NCI-H510A (cell line): ENCODE measurements at places on chromosomes 11 and 22.

DNA sequence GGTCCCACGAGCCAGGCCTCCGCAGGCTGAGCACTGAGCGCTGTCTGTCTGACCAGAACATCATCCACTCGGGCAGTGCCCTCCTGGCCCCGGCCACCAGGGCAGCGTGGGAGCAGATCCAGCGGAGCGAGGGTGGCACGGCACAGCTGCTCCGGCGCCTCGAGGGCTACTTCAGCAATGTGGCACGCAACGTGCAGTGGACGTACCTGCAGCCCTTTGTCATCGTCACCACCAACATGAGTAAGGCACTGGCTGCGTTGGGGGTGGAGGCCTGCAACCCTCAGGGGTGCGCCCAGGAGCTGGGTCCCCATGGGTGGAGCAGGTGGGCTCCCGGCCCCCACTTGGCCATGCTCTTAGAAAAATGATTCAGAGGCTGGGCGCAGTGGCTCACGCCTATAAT, 49.7 kb upstream of the PRODH start:
- DNase-seq: no peak

DNA sequence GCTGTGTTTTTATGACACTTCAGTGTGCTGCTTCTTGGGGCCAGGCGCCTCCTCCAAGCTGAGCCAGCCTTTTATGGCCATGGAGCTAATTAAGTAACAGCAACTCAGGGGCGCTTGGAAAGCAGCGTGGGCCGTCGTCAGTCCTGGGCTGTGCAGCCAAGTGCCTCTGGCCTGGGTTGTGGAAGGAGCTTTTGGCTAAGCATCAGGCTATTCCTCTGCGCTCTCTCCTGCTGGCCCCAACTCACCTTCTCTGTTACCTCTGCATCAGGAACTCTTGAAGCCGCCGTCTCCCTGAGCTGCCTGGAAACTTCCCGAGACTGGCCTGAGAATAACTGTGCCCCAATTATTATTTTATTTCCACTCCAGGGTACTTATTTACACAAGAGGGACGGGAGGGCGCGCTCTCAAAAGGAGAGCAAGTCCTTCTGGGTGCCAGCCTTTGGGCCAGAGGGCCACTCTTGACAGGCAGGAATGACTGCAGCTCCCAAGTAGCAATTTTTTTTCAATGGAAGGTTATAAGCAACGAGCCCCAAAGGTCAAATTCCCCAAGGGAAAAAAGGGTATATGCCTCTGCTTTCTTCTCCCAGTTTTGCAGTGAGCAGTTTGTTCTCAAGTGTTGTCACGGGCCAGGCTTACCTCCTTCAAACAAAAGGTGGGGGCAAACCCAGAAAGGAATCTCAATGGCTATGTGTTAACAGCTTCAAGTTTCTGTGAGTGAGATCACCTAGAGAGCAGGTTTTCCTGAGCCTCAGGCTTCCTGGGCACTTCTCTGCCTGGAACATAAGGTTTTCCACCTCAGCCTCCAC, 38.5 kb upstream of the NAV2 start:
- DNase-seq: peak; percentile 24

DNA sequence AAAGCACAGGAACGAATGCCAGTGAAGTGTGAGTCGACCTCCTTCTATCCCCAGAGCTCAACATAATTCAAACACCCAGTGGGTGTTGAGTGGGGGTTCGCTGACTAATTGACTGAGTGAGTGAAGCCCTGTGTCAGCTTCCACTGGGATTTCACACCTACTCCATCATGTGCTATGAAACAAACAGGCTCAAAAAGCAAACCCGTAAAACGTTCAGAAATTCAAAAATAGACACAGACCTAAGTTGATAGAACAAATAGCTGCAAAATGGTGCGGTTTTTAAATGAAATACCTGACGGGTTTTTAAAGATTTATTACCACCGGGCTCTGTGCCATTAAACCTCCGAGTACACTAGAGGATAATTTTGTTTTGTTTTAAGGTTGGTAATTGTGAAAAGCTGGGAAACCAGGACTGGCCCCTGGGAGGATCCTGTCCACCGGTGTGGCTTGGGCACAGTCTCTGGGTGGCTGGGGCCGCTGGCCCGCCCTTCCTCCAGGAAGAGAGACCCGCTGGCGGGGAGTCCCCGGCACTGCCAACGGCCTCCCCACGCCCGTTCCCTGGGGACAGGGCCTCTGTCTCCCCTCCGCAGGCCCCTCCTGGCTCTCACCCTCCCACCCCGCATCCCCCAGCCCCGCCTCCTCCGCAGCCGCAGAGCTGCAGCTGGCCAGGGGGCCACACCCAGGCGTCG, 13.6 kb downstream of the KCNJ5 start:
- DNase-seq: peak; percentile 41

GRCh38 chr11:132942611-132943356, 589.5 kb downstream of the OPCML start:
- DNase-seq: no peak

GRCh38 chr11:98040061-98040808, 980.5 kb upstream of the CNTN5 start:
- no peak for DNase-seq

GRCh38 chr22:42758931-42759629, 38.4 kb upstream of the A4GALT start:
- DNase-seq: no peak

- no peak for DNase-seq
Observed at GRCh38 chr11:113119074-113119473, 157.9 kb downstream of the NCAM1 start.

- DNase-seq: peak; percentile 66
Observed at GRCh38 chr11:81995889-81996288, 737.8 kb downstream of the FAM181B start.

- DNase-seq: no peak
Observed at GRCh38 chr11:39144351-39145130, 2314.9 kb downstream of the LRRC4C start.

DNA sequence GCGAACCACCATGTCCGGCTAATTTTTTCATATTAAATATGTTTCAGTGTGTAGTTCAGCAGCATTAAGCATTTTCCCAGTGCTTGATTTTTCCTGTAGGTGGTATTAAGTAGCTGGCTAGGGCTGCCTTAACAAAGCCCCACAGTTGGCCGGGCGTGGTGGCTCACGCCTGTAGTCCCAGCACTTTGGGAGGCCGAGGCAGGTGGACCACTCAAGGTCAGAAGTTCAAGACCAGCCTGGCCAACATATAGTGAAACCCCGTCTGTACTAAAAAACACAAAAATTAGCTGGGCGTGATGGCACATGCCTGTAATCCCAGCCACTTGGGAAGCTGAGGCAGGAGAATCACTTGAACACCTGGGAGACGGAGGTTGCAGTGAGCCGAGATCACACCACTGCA, 33.5 kb upstream of the TOLLIP start:
- DNase-seq: no peak

DNA sequence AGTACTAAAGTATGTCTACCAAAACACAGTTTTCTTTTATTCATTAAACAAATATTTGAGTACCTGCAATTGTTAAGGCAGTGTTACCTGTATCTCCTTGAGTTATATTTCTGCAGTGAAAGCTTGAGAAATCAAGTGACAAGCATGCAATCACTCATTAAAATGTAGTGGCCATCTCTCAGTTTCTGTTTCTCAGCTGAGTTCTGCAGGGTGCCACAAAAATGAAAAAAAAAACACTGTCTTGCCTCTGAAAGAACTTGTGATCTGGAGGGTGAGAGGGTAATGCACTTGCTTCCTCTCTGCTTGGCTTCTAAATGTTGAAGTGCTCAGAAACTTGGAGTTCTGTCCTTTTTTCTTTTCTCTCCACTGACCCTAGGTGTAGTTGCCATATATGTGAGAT, 6.8 kb downstream of the QSER1 start:
- no peak for DNase-seq

- DNase-seq: no peak
Observed at GRCh38 chr22:46668116-46668515, 47.9 kb downstream of the GRAMD4 start.

DNA sequence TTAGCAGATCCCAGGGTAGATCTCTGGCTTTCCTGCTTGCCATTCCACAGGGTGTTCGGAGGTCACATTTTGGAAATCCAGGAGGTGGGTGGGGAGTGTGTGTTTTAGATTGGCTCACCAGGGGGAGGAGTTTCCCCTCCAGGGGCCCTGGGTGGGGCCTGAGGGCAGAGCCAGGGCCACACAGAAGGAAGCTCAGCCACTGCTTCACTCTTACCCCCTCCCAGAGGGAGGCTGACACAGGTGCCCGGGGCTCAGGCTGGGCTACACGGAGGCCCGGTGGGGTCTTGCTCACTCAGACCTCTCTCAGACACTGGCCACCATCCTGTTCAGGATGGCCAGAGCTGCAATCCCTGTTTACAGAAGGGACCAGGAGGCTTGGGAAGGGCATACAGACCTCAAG, 2.5 kb downstream of the WNT7B start:
- DNase-seq: no peak

GRCh38 chr11:33515347-33515746, 185.3 kb downstream of the C11orf91 start:
- no peak for DNase-seq

GRCh38 chr11:14872032-14872431, 20.0 kb downstream of the CYP2R1 start:
- DNase-seq: no peak

GRCh38 chr11:46072172-46072964, 48.9 kb downstream of the PHF21A start:
- DNase-seq: no peak

- no peak for DNase-seq
Observed at GRCh38 chr11:69370984-69371709, 77.2 kb downstream of the MYEOV start.

- no peak for DNase-seq
Observed at GRCh38 chr11:119295178-119295577, 21.8 kb downstream of the MCAM start.

GRCh38 chr11:119726150-119726553, 2.8 kb downstream of the NECTIN1 start:
- DNase-seq: no peak

- no peak for DNase-seq
Observed at GRCh38 chr11:128521682-128522054, 65.7 kb downstream of the ETS1 start.

DNA sequence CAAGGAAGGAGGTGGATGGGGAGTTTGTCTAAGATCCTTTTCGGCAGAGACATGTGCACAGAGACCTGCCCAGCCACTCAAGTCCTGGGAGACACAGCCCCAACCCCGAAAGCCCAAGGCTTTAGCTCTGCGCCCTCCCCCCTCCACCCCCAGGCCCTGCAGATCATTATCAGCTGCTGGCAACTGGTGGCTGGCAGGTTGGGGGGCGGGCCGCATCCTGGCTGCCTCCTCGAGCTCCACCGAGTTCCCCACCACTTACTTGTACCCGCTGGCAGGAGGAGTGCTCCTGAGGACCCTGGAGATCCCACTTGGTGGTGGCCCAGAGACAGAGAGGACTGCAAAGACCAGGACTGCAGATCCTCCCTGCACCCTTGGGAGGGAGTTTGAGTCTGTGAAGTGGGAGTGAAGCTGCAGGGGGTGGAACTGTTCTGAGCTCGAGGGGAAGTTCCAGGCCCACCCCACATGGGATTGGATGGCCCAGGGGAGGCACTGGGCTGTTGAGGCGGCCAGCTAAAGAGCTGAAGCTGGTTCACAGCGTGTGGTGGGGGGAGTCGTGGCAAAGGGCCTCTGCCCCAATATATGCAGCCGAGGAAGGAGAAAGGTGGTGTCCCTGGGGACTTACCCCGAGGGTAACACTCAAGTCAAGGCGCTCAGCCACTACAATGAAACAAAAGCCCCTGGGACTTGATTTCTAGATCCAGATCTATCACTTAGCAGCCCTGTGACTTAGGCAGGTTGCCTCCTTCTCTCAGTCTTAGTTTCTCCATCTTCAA, 19.9 kb upstream of the CCDC86 start:
- DNase-seq: no peak

- DNase-seq: peak; percentile 64
Observed at GRCh38 chr22:36227396-36227795, 11.9 kb downstream of the APOL2 start.

DNA sequence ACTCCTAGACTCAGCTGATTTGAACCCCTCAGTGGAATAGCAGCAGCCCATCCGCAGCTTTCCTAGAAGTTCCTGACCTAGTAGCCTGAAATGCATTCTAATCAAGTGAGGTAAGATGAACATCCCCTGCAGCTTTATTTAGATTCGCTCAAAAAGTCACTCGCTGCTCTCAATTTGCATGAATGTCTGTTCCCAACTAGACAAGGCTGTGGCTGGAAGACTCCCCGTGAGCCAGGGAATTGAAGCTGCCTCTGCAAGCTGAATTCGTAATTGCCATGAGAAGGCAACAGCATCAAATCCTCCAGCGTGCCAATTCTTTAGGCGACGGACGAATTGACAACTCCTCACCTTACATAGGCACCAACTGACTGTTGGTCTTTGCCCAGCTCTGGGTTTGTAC, 17.1 kb upstream of the SCN3B start:
- no peak for DNase-seq

GRCh38 chr11:70470127-70470526, 71.8 kb downstream of the CTTN start:
- no peak for DNase-seq

- DNase-seq: no peak
Observed at GRCh38 chr11:66586136-66586535, 6.7 kb downstream of the CCDC87 start.

DNA sequence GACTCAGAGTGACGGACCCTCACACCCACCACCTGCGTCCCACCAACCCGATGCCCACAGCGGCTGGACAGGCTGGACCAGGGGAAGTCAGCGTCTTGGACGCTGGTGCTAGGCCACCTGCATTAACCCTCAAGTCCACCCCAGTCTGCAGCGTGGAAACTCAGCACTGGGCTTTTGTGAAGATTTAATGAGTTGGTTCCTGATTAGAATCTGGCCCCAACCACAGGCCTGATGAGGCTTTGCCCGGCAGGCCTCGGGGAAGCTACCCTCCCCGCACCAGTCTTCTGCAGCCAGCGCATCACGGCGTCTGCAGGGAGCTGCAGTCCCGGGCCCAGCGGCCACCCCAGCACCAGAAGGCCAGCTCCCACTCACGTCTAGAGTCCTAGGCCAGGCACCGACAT, 101.0 kb downstream of the BRD1 start:
- no peak for DNase-seq

DNA sequence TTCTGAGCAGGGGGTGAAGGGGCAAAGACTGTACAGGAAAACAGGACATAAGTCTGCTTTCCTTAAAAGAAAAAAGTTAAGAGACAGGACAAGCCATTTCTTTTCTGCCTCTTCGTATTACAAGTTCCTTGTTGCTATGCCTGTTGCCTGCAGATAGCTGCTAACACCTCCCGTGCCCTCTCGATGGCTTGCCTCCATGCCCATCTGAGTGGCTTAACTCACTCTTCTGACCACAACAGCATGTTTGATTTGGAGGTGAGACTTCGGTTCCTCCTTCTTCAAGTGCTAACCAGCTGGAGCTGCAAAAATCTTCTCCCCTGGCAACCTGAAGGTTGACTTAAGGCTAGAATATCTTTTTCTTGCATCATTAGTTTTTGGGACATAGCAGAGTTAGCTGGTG, 103.1 kb downstream of the PRR5L start:
- no peak for DNase-seq

- DNase-seq: no peak
Observed at GRCh38 chr11:131904756-131905155, 534.3 kb downstream of the NTM start.

GRCh38 chr11:87897921-87898320, 277.3 kb downstream of the RAB38 start:
- DNase-seq: no peak

GRCh38 chr11:96319898-96320656, 22.9 kb downstream of the MAML2 start:
- no peak for DNase-seq
